ENCODE measurements at places on chromosomes 3 and 15. TPM values are rescaled to one million over a fixed set of nuclear protein-coding genes. Genes with fewer than 3 reads are reported as not detected.

Gene LRRC2
- 7.4 TPM for total RNA-seq

Gene EXOG
- 12.0 TPM for total RNA-seq

Gene ROPN1
- not detected for total RNA-seq

Gene TM4SF18
- 0.37 TPM for total RNA-seq

Gene CERS3
- total RNA-seq: not detected

Gene GOLIM4
- 83.9 TPM for total RNA-seq

Gene KNG1
- total RNA-seq: not detected

Gene GOLGA6D
- not detected for total RNA-seq

Gene SERPINI2
- total RNA-seq: not detected

Gene GPR149
- not detected for total RNA-seq

Gene EXD1
- 0.11 TPM for total RNA-seq
